Coronary artery (tissue), 2 donors: ENCODE measurements at places on chromosomes 7 and 10.
A peak's percentile ranks its signal among the peaks of the same experiment; 100 is the strongest.

DNA sequence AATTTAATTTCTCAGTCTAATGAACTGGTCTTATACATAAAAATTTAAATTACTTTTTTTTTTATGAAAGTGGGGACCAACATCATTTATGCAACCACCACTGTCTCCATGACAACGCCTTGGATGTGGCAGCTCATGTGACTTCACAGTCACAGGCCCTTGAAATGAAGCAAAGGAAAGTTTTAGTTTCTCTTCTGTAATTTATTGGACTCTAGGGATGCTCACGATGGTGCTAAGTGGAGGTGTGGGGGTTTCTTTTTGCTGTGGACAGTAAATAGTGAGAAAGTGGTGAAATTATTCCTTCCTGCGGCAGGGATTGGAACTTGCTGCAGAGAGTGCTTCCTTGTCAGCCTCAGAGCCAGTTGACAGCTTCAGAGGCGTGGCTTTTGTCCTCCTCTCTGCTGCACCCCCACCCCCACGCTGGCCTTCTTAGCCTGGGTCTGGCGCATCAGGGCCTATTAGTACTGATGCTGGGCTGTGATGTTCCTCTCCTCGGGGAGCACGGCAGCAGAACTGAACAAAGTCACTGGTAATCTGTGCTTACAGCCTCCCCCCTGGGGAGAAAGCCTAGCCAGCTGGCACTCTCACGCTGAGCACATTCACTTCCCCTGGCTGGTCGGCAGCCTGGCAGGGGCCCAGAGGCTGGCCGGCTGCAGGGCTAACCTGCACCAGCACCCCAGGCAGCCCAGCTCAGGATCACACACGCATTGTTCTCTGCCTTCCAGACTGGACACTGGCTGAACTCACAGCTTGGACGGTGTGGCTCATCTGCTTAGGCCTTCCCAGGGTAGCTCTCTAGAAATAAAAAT lies 517.5 kb upstream of the GALNT17 start:
- peak; percentile 82 for DNase-seq

GRCh38 chr7:24574386-24574785 lies 1.1 kb downstream of the PALS2 start:
- no peak for DNase-seq

DNA sequence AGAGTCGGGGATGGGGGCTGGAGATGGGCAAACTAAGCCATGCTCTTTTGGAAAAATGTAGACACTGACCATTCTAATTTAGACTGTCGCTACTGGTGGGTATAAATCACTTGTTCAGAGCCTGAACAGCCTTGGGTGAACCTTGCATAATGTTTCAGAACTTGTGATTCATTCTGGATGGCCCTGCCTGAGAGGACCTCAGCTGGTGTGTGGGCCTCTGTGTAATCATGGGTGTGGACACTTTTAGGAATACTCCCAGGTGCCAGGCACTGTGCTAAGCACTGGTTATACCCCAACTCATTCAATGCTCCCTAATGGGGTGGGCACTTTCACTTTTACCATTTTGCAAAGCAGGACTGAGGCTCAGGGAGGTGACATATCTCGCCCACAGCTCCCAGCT lies 26.8 kb upstream of the TM9SF3 start:
- DNase-seq: no peak

GRCh38 chr10:4647109-4647785 lies 178.8 kb upstream of the AKR1E2 start:
- DNase-seq: no peak

DNA sequence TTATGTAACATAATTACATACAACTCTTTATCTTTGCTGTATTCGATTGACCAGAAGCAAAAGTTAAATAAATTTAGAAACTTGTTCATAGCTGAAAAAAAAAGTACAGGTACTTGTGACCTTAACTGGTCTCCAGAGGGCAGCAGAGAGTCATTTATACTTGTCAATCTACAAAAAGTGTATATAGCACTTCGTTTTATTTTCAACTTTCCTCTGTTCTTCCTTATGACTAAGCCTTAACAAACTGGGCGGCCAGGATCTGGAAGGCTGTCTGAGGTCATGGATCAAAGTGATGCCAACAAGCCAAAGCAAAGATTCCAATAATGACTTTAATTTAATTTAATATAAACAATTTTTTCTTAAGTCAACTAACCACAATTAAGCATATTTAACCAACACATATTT lies 29.8 kb downstream of the C10orf67 start:
- DNase-seq: no peak

DNA sequence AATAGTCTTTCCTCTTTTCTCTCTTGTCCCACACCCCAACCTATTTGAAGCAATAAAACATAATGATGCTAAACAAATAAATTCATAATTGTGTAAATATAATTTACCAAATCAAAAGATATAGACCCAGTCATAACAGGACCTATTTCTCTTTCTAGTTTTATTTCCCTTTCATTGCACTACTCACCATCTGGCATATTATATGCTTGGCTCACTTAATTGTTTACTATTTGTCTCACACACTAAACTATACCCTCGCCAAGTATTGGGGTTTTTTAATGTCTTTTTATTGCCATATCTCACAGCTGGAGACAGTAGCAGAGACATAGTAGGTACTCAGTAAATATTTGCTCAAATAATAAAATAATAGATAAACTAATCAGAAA lies 597.5 kb upstream of the PCDH15 start:
- no peak for DNase-seq

GRCh38 chr7:93980744-93981479 lies 23.2 kb downstream of the BET1 start:
- DNase-seq: no peak

DNA sequence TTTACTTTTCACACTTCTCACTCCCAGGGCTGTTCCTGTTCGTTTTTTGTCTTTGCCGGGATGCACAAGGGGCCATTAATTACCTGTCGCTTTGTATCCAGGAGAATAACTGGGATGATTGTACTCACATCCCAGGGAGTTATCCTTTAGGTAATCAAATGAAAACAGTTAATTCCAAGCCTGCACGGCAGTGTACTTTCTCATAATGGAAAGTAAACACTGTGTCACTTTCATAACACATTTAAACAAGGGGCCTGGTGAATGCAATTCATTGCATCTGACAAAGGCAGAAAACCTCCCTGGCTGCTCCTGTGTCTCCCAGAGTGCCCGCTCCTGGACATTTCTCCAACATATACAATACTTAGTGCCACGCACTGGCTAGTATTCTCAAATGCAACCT lies 138.7 kb upstream of the CELF2 start:
- no peak for DNase-seq
